ENCODE measurements at places on chromosomes 16 and 17.

DNA sequence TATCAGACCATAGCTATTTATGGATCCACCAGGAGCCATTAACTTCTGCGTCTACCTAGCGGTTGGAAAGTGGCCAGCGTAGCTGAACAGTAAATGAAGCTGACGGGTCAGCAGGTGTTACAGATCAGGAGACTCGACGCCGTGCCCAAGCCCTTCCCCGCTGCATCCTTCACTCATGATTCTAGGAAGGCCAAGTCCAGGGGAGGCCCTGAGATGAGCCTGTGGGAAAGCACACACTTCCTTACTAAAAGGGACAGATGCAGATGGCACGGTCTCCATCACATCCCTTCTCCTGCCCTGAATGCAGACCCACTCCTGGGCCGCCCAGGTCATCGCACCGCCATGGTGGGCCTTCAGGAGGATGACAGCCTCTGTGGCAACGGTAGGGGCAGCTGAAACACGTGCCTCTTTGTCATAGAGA lies 67.7 kb upstream of the DNAH17 start:
- no peak for DNase-seq

- no peak for DNase-seq
These were observed 95.0 kb downstream of the RAB11FIP4 start for GRCh38 chr17:31486351-31487062.

DNA sequence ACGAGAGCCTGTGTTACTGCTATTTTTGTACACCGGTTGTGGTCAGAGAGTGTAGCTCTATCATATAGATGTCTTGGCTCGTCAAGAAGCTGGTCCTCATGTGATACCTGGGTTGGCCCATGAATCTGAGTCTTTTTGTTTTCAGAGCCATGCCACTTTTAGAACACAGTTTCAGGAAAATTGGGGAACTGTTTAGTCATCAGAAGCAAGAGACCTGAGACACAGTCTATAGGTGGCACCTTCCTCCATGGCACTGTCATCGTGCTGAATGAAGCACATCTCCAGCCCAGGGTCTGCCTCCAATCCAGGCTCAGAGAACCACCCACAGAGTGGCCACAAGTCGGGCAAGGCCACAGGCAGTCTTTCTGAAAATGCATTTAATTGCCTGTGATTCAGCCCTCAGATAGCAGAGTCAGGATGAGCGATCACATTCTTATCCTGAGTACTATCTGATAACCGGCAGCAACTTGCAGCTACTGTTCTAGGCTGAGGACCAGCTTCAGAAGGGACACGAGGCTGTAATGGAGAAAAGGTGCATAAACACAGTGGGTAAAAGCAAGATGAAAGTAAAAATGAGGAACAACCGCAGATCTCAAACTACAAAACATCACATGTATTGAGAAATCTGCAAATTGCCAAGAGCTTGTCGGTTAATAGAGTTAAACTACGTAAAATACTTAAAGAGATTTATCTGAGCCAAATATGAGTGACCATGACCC lies 14.2 kb upstream of the HAPSTR1 start:
- DNase-seq, result no peak

DNA sequence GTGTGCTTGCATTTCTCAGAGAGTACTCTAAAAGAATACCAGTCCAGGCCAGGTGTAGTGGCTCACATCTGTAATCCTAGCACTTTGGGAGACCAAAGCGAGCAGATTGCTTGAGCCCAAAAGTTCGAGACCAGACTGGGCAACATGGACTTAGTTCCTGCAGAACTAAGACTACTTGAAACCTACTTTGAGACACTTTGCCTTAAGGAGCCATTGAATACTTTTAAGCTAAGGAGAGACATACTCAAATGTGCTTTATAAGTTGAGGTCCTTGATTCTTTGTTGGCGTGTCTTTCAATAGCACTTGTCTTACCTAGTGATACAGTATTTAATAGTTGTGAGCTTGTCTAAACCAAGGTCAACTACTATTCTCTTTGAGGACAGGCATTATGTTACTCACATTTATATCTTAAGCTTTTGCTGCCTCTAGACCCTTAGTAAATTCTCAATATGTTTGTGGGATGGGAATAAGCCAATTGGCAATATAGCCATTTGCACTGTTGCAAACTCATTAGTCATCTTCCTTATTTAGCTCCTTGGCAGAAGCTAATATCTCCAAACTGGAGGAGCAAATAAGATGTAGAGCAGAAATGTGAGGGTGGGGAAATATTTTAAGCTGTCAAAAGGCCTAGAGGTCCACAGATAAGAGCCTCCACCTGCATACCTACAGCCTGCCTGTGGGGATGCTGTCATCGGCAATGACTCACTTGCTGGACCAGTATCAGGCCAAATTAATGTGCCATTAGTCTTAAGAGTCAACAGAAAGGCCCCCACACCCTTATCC lies 16.3 kb downstream of the SCPEP1 start:
- no peak for DNase-seq

DNA sequence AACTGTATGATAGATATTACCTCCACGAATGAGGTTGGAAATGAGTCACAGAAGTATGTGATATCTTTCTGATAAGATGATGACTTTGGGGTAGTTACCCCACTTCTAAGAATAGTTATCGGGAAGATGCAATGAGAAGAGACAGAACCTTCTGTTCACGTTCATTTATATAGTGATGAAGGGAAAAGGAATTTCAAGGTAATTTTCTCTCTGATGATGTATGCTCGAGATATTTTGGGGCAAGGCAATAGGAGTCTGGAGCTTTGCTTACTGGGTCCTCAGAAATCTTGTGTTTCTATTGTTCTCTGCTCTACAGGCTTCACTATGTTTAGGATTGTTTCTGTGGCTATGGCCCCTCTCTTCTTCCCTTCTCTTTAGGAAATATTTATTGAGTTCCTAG lies 1389.6 kb downstream of the CDH8 start:
- DNase-seq, result no peak

DNA sequence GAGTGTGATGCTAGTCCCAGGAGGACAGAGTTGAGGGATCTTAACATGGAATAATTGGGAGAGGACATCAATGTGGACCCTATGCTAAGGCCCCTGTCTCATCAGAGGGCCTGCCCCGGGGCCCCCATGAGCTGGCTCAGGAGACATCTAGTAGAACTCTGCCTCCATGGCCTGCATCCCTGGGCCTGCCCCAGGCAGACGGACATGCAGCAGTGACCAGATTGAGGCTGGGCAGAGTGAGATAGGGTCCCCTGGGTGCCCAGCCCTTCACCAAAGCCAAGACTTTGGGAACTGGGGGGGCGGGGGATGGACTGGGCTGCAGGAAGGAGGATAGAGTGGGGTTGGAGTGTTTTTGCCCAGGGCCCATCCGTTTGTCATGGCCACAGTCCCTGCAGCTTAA lies 115.2 kb downstream of the CCDC182 start:
- DNase-seq, result no peak

GRCh38 chr16:78128913-78129312 lies 29.5 kb downstream of the WWOX start:
- no peak for DNase-seq

DNA sequence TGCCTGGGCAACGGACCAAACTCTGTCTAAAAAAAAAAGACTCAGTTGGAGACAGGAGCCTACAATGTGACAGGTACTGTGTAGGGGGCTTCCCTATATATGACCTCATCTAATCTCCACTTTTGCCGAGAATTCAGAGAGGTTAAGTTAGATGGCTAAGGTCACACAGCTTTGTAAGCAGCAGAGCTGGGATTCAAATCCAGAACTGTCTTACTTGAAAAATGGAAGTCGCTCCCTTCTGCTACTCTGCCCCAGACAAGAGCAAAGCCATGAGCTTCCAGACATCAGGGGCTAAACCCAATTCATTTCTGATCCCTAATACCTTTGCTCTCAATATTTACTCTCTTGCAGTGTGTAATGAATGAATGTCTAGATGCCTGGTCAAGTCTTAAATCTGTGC lies 41.5 kb upstream of the ABCC12 start:
- no peak for DNase-seq

- no peak for DNase-seq
These were observed 10.5 kb downstream of the SRL start for GRCh38 chr16:4231367-4231766.

- DNase-seq, result no peak
These were observed at the start of gene ACSM5 for GRCh38 chr16:20409398-20410120. TSS of gene ACSM5 (plus strand) at chr16:20409534. CDS start at chr16:20411485, 1,951 bp downstream.

GRCh38 chr17:16319969-16320368 lies 33.3 kb downstream of the CENPV start:
- DNase-seq, result no peak

DNA sequence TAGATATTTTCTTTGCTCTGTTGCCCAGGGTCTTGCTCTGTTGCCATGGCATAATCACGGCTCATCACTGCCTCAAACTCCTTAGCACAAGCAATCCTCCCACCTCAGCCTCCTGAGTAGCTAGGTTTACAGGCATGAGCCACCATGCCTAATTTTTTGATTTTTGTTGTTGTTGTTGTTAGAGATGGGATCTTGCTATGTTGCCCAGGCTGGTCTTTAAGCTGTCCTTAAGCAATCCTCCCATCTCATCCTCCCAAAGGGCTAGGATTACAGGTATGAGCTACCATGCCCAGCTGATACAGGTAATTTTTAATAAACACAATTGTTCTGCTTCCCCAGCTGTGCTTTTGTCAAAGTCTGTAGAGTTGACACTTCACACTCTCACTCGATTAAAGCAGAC lies 159.3 kb downstream of the PARN start:
- no peak for DNase-seq

GRCh38 chr17:28508211-28508724 lies 2.1 kb downstream of the FOXN1 start:
- DNase-seq, result no peak

DNA sequence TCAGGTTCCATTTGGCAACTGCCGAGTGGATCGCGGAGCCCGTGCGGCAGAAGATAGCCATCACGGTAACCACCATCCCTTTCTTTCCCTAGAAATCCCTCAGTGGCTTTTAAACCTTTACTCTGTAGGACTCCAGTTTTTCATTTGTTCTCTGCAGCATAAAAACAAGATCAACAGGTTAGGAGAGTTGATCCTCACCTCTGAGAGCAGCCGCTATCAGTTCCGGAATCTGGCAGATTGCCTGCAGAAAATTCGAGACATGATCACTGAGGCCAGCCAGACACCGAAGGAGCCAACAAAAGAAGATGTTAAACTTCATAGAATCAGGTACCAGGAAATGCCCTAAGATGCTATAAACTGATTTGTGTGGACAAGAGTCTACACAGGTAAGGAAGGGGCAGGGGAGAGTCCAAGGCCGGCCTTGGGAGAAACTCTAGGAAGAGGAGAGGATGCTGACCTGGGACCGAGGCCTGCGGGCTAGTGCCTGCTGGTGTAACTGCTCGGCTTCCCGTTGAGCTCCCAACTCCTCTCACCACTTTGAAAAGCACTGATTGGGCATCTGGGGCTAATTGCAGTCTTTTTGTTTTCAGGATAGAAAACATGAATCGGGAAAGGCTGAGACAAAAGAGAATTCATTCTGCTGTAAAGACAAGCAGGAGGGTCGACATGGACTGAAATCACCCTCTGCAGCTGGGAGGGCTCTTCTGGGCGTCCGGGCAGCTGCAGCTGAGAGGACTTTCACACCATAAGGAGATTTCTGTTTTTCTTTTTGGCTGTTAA lies 8.1 kb downstream of the MRPL58 start:
- DNase-seq, result no peak

DNA sequence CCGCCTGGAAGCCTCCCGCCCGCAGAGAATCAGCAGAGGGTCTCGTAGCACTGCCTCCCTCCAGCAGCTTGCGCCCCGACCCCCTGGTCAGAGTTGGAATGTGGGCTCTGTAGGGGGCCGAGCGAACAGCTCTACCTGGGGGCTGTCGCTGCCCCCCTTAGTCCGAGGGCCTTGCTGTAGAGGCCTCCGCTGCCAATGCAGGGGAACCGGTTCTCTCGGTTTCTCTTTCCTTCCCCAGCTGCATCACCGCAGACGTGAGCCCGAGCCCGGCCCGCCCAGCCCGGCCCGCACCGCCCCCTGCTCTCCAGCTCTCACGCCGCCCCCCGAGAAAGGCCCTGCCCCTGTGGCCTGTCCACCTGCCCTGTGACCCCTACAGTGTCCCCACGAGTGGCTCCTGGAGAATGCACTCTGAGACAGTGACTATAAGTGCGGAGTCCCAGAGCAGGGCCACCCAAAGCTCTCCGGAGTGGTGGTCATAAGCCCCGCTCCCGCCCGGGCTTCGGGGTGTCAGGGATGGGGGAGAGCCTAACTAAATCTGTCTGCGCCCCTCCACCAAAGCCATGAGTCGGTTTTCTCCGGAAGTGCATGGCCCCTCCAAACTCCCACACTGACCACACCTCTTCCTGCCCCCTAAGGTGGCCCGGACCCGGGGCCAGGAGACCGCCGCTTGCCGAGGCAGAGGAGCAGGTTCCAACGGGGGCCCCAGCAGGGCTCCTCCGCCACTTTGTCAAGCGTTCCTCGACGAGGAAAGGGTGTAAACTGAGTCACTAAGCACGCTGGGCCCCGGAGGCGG lies 1.7 kb downstream of the ARHGAP27 start:
- DNase-seq, result peak; percentile 30

GRCh38 chr16:67713647-67714273 lies 5.4 kb downstream of the GFOD2 start:
- no peak for DNase-seq

- DNase-seq, result peak; percentile 81
These were observed 1.3 kb downstream of the ZNF276 start for GRCh38 chr16:89722392-89723278.

DNA sequence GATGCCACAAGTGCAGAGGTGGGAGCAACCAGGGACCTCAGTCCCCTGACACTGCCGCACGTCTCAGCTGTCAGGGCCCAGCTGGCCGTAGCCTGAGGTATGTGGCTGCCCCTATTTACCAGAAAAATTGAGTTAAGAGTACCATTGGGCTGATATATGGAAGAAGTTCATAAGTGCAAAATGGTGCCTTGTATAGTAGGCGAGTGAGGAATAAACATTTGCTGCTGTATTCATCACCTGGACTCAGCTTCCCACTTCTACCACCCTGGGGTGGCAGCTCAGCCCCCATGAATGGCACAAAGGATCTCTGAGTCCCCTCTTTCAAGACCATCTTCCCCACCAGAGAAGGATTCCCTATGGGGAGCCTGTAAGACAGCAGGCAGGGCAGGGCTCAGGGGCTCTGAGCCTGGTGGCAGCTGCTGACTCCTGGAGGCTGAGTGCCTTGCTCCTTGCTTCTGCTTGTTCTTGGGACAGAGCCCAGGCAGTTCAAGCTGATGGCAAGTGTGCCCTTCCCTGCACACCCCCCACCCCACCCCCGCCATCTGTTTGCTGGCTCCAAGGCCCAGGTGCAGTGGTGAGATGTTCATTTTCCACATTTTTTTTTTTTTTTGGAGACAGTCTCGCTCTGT lies 29.0 kb downstream of the TRPV2 start:
- no peak for DNase-seq

- no peak for DNase-seq
These were observed 605.5 kb downstream of the RBFOX1 start for GRCh38 chr16:7938175-7938574.

GRCh38 chr17:46773676-46774075 lies 44.8 kb downstream of the WNT3 start:
- DNase-seq, result no peak

DNA sequence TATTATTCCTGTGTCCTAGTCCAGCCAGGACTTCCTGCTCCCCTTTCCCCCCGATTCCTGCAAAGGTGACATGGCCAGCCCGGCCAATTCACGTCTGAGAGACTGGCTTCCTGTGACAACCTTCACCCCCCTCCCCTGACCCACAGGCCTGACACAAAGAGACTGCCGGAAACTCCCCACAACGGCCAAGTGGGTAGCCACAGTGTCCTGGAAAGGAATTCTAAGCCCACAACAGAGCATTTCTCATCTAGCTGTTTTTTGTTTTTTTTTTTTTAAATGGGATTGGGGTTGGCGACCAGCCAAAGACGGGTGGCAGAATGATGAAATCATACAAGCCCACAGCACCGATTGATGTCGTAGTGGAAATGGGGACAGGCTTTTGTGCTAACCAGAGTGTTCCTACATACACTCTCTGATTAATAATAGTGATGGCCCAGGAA lies 2.8 kb upstream of the XAF1 start:
- DNase-seq, result peak; percentile 73
